ENCODE measurements at places on chromosomes 2 and 18. TPM values are rescaled to one million over a fixed set of nuclear protein-coding genes. Genes with fewer than 3 reads are reported as not detected.

The GPBAR1 gene
- not detected for total RNA-seq

The EMX1 gene
- not detected for total RNA-seq

DNA sequence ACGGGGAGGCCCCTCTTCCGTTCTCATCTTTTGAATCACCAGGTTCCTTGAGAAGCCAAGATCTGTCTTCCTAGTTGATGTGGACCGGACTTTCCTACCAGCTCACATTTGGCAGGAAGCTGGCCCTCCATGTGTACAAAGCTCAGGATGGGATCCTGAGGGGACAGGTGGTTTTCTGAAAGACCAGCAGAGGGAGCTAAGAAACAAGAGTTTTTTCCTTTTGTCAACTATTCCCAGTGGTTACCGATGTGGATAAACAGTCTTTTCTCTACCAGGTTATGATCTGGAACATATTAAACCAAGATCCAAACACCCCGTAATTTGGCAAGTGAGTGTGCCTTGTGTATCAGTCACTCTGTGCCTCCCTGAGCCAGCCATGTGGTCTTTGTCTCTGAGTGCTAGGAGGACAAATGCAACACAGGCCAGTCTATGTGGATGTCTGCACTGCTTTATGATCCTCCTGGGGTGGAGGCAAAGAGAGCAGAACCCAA lies 25.1 kb upstream of the ARHGAP25 start:
- peak; percentile 66 for DNase-seq

GRCh38 chr2:207881902-207882301 lies 112.2 kb upstream of the FZD5 start:
- DNase-seq: no peak

The C18orf54 gene
- total RNA-seq: 9.4 TPM
